Foreskin melanocyte (primary cell): ENCODE measurements at places on chromosomes 16 and 17.

DNA sequence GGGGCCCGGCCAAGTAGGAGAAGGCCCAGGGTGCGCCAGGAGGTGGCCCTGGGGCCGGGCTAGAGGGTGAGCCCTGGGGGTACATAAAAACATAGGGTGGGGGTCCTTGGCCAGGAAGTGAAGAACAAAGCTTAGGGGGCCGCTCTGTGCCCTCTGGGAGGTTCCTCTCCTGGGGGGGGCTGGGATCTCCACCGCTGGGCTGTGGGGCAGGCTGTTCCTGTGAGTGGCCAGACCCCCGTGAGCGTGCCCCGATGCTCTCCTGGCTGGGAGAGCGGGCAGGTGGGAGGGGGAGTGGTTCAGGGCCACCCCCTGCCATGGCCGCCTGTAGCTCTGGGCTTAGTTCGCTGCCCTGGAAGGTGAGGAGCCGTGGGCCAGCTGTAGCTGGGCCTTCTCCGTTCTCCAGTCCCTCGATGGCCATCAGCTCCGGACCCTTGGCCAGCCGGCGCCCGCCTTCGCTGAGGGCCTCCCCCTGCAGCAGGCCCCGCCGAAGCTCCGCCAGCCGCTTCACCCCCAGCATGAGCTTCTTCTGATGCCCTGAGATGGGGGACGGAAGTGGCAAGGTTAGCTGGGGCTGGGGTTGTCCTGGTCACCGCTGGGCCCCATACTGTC is 12.5 kb downstream of the CASKIN2 start:
- DNase-seq: no peak

GRCh38 chr17:32123782-32124181 is 18.5 kb upstream of the RHOT1 start:
- DNase-seq: no peak

- DNase-seq: no peak
These were observed 329 bp downstream of the SMARCD2 start for GRCh38 chr17:63842173-63842539.

DNA sequence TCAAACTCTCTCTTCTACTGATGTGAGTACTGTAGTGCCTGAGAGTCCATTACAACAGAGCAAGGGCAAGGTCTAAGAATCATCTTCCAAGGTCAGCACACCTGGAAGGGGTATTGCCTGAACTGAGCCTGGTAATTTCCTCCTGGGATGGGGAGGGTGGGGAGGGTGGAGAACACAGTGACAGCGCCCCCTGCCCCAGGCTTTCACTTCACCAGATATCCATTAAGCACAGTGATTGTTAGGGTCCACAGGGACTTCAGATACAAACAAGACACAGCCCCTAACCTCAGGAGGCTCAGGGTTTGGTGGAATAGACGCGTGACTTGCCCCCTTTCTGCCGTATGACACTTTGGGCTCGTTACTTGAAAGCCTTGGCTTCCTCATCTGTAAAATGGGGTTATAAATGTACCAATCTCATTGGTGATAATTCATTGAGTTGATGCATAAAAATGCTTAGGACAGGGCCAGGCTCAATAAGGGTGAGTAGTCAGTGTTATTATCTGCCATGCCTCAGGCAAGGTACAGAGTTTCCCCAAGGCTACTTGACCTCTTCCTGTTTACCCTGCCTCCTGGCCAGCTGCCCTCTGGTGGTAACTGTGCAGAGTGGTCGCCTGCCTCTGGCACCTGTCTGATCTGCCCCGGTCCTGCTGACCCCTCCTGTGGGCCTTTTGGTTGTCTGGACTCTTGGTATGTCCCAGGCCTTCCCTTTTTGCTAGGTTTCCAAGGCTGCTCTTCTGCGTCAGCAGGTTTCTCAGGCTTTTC is 13.1 kb upstream of the BRD7 start:
- no peak for DNase-seq

DNA sequence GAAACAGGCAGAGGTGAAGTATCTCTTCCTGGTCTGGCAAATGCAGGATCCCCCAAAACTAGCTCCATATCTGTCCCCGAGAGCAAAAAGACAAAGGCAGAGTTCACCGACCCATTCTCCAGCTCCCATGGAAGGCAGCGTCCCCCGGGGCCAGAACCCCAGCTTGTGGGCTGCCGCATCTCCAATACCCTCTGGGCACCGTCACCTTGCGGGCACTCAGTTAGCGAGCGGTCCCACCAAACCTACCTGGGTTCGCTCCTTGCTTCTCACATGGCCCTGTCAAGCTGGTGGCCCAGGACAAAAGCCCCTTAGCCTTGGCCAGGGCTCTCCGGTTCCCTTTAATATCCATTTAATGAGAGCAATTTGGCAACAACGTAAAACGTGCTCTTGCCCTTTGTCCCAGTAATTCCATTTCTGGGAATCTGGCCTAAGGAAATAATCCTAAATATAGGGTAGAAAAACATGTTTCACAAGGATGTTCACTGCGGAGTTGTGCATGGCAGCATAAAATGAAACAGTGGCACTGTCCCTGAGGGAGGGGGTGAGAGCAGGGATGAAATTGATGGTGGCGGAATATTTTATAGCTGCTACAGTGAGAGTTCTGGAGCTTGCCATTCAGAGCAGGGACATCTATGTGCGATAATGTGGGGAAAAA is 157.1 kb downstream of the CMIP start:
- DNase-seq: no peak

- no peak for DNase-seq
These were observed 2.8 kb upstream of the ITGB3 start for GRCh38 chr17:47250855-47251254.

DNA sequence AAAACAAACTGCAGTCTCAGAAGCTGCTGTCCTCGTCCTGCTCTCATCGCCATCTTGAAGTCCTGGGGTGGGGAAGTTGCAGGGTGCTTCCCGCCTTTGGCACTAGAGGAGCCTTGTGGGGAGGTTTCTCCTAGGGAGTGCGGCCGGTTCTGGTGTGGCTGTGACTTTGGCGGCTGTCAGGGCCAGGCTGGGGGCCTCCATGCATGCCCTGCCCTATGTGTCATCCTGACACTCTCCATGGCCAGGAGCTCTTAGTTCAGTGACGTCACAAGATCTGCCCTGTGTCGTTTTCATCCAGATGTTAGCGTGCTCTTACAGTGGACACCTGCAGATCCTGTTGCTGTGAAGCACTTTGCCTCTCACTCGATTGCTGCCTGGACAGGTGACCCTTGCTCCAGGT is 49.6 kb downstream of the PLD6 start:
- DNase-seq: no peak

GRCh38 chr16:79429381-79430190 is 171.0 kb downstream of the MAF start:
- no peak for DNase-seq
